Thoracic aorta (tissue), 2 donors: ENCODE measurements at places on chromosomes 12 and 14. TPM values are rescaled to one million over a fixed set of nuclear protein-coding genes. Genes with fewer than 3 reads are reported as not detected.

Gene PLCZ1
- not detected for total RNA-seq

Gene BMP4
- total RNA-seq: 23.7 TPM

Gene CLEC1B
- total RNA-seq: not detected

Gene FOXG1
- total RNA-seq: not detected

Gene CD27
- total RNA-seq: 4.7 TPM

Gene MIP
- not detected for total RNA-seq

Gene NINJ2
- total RNA-seq: 5.3 TPM

Gene CELA1
- total RNA-seq: not detected

Gene CCDC197
- total RNA-seq: not detected

Gene BEGAIN
- total RNA-seq: 0.27 TPM

Gene NGB
- not detected for total RNA-seq

Gene KLHL33
- total RNA-seq: 0.14 TPM

Gene COX8C
- total RNA-seq: not detected

Gene DBX2
- 0.27 TPM for total RNA-seq

Gene DIO2
- total RNA-seq: 13.0 TPM

Gene C12orf57
- total RNA-seq: 370 TPM

Gene GLIPR1L2
- 1.8 TPM for total RNA-seq

Gene PIP4P1
- total RNA-seq: 11.6 TPM
